ENCODE measurements at places on chromosomes 1 and 21.

DNA sequence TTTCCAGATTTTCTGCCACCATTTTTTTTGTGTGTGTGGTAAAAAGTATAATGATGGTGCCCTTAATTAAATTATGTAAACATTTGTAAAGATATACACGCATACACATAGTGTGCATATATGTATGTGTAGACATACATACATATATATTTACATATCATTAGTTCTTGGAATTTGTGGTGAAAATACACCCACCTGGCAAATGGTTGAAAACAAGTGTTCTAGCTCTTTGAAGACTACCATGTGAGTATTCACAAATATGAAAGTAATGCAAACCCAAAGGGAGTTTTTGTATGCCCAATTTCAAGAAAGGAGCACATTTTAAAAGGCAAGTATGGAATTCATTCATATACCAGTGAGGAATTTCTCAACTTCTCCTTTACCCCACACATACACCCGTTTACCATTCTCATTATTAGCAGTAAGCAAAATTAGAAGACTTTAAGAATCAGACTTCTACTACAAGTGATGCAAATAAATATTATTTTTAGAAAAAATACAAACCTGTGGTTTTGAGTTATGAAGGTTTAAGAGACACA is 8.0 kb downstream of the RABGAP1L start:
- DNase-seq, result no peak

GRCh38 chr1:26915204-26915842 is 1.5 kb upstream of the NR0B2 start:
- no peak for DNase-seq

GRCh38 chr1:157158967-157159366 is 20.8 kb upstream of the ETV3 start:
- no peak for DNase-seq

- DNase-seq, result no peak
These were observed 39.3 kb downstream of the PLEKHA6 start for GRCh38 chr1:204320382-204320804.

DNA sequence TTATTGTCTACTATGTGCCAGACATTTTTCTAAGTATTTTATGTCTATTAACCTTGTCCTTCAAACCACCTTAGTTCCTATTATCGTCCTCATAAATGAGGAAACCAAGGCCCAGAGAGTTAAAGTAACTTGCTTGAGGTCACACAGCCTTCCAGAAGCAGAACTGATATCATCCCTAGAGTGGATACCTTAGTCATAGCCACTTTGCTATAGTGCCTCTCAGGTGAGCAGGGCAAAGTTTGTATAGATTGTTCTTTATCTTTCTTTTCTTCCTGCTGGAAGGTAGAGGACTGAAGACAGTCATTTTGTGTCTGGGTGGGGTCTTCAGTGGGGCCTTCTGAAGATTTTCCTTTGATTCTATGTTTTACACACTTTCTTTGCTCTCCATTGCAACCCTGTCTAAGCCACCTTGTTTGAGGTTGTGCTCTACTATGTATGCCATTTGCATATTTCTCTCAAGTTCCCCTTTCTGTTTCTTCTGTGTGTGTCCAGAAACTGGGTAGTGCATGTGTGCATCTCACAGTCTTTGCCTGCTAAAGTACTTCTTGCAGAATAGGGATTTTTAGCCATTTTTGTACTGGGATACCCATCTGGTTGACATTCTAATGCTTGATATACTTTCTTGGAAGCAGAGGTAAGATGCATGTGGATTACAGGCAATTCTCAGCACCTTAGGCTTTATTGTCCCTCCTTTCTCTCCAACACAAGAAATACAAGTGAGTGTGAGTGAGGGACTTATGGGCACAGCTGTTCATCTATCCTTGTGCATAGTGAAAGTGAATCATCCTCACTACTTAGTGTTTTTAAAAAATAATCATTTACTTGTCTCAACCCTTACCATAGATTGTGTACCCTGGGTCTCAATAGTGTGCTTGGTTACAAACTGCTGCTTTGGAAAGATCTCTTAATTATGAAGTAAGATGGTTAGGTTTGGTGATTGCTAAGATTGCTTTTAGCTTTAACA is 207.6 kb upstream of the HMCN1 start:
- DNase-seq, result no peak

DNA sequence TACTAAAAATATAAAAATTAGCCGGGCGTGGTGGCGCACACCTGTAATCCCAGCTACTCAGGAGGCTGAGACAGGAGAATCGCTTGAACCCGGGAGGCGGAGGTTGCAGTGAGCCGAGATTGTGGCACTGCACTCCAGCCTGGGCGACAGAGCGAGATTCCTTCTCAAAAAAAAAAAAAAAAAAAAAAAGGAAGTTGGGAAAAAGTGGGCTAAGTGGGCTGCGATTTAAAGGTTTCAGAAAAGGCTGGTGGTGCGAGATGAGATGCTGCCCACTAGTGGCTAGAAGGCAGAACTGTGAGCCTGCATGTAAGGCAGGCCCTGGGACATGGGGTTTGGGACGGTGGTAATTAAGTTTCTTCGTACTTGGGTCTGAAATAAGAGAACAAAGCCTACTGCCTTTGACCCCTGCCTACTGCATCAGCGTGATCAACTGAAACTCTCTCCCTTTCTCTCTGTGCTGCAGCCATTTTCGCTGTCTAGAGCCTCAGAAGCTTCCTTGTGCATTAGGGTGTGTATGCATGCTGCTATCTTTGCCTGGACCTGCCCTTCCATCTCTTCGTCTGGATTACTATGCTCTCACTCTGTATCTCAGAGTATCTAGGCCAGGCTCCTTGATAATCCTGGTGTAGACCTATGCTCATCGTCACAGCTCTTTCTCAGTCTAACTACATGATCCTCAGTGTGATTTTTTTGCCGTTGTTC is 12.4 kb downstream of the FMOD start:
- DNase-seq, result peak; percentile 49

DNA sequence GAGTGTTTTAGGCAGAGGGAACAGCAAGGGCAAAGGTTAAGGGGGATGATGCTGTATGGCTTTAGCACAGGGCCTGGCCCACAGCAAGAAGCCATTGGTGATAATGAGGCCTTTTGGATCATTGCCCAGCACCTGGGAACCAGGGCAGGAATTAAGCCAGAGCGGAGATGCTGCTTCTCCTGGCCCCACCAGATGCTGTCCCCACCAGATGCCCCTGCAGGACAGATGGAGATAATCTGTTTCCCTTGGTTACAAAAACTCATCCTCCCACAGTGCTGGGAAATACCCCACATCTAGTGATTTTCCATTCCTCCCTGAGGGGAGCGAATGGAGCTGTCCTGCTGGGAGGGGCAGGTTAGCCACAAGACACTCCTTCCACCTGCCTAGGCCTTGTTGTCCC is 18.8 kb downstream of the OPRD1 start:
- no peak for DNase-seq

GRCh38 chr1:27992276-27992675 is 32.5 kb downstream of the XKR8 start:
- peak; percentile 53 for DNase-seq

DNA sequence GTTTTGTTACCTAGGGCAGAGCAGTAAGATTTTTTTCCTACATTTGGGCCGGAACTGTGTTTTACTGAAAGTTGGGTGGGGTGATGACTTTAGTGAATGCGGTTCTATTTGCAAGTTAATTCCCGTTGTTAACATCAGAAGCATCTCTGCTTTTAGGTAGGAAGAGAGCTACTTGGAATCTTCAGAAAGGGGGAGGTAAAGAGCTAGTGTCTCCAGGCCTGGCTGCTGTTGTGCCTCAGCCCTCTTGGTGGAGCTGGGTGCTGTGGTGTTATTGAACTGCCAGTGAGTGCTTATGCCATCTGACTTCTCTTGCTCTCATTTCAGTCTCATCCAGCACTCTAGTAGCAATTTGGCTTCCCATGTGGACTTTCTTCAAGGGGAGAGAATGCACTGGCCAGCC is 3.4 kb downstream of the KDM4A start:
- no peak for DNase-seq

GRCh38 chr1:93712741-93713140 is 31.1 kb upstream of the BCAR3 start:
- DNase-seq, result no peak

GRCh38 chr1:105072850-105073249 is 1323.2 kb downstream of the AMY1C start:
- no peak for DNase-seq

DNA sequence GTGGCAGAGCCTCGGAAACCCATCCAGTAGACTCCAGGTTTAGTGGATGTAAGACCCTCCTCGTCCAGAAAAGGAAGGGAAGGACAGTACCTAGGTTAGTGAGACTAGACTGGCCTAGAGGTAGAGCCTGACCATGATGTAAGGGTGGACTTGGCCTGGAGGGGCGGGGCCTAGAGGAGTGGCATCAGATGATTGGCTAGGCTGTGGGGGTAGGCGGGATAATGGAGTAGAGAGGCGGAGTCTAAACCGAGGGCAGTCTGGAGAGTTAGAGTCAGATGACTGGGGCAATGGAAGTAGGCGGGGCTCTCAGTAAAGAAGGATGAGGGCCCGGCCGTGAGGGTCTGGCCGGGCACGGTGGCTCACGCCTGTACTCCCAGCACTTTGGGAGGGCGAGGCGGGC is 70.1 kb downstream of the EPHB2 start:
- no peak for DNase-seq

- DNase-seq, result no peak
These were observed 162.8 kb downstream of the FASLG start for GRCh38 chr1:172821609-172822274.

All from T-cell (primary cell).